ENCODE measurements at places on chromosomes 1 and 21.

GRCh38 chr1:241419986-241420385, 63.0 kb upstream of the RGS7 start:
- DNase-seq: no peak

DNA sequence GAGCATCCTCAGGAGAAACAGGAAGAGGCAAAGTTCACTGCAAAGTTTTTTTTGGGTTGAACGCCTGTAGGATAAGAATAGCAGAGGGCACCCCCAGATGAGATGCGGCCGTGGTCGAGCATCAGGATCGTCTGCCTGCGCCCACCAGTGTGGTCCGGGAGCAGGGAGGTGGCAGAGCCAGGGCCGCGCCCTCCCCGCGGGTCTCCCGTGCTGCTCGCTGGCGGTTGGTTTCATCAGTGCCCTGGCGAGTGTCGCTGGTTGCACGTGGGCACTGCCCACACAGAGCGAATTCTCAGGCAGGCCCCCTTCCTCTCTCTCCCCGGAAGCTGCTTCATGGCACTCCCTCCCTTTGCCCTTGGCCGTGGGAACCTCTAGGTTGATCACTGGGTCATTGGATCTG, 120.0 kb downstream of the PCBP3 start:
- DNase-seq: no peak

- no peak for DNase-seq
Measured at GRCh38 chr1:51847294-51847920, 31.1 kb downstream of the NRDC start.

DNA sequence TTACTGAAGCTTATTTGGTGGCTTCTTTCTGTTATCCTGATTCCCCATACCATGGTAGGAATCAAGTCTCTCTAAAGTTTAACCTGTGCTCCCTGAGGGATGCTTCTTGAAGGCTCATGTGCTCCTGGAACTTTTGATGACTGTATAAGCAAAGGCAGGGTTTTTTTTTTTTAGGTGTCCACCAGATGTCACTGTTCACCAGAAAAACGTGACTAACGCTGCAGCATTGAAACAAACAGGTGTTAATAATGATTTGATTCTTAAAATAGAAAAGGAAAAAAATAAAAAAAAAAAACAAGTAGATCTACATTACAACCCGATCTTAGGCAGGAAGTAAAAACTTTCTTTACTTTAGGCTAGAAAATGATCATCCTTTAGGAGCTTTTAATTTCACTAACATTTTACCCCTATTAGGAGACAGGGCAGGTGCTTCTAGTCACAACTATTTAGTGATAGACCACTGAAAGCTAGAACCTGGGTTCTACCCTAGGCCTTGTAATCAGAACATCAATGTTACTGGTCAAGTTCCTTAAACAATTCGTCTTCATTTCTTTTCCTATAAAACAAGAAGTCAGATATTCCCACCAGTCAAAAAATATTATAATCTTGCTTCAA, 223.0 kb downstream of the PLA2G4A start:
- DNase-seq: no peak

GRCh38 chr1:63904826-63905225, 131.0 kb downstream of the ROR1 start:
- DNase-seq: no peak

GRCh38 chr21:44766014-44766817, 35.4 kb downstream of the UBE2G2 start:
- DNase-seq: no peak

DNA sequence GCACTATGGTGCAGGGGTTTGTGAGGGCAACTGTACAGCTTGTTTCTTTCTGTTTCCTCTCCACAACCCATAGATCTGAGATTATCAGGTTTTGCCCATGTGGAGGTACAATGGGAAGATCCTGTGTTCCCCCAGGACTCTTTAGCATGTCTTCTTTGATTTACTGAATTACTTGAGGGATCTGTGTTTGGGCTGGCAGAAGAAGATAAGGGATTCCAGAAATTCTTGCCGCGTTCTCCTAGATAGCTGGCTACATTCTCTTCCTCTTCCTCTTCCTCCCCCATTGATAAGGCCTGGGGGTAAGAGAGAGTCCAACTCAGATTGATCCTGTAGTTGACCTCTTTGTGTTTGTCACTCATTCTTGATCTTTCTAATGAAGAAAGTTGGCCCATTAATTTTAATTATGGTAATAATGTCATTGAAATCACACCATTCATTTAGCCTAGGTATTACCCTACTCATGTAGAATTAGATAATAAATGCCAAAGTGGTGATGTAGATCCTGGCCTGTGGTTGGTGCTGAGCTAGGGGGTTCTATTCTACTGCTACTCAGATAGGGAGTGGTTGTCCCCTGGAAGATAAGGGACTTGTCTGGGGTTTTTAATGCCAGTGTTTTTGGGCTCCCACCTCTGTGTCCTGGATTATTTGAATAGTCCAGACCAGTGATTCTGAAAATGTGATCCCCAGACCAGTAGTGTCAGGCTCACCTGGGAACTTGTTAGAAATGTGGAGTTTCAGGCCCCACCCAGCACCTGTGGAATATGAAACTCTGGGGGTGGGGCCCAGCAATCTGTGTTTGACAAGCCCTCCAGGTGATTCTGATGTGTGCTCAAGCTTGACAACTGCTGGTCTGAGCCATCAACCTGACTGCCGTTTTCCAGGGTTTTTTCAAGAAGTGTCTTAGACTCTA, 122.2 kb downstream of the NOS1AP start:
- no peak for DNase-seq

DNA sequence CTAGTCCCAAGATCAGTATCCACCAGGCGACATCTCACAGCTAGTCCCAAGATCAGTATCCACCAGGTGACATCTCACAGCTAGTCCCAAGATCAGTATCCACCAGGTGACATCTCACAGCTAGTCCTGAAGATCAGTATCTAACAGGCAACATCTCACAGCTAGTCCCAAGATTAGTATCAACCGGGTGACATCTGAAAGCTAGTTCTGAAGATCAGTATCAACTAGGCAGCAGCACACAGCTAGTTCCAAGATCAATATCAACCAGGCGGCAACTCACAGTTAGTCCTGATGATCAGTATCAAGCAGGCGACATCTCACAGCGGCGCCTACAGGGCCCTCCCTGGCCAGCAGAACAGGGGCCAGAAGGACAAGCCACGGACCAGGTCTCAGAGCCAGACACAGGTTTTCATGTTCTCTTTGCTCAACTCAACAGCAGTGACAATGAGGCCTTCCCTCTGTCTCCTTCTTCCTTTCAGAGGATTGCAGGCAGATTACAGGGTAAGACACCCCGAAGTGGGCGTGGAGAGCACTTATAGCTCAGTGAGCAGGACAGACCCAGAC, 32.5 kb downstream of the NPHP4 start:
- no peak for DNase-seq

- no peak for DNase-seq
Measured at GRCh38 chr1:200028586-200029034, 1.1 kb downstream of the NR5A2 start.

GRCh38 chr1:206739411-206740076, 31.0 kb upstream of the IL19 start:
- no peak for DNase-seq

DNA sequence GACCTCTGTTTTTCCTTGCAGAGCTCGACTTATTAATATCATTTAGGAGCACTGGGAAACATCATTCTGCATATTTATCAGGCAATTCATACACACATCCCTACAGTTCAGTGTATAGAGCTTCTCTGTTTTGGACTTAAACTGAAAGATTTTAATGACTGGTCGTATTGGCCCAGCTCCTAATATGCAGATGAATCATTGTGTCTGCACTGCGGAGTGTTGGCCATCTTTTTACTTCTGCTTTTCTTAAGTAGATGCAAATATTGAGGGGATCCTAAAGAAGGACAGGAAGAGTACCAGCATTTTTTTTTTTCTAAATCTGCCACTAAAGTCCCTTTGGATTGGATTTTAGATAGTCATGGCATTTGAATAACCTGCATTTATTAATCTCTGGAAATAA, 154.8 kb downstream of the BACH1 start:
- no peak for DNase-seq

- no peak for DNase-seq
Measured at GRCh38 chr1:20958430-20958829, 171.3 kb upstream of the HP1BP3 start.

GRCh38 chr21:29194847-29195246, 64.4 kb downstream of the MAP3K7CL start:
- no peak for DNase-seq

- no peak for DNase-seq
Measured at GRCh38 chr21:44529503-44530125, 10.4 kb downstream of the KRTAP10-1 start.

- no peak for DNase-seq
Measured at GRCh38 chr1:55234016-55234415, 18.9 kb upstream of the USP24 start.

GRCh38 chr1:234955107-234955731, 173.4 kb downstream of the TOMM20 start:
- DNase-seq: no peak

DNA sequence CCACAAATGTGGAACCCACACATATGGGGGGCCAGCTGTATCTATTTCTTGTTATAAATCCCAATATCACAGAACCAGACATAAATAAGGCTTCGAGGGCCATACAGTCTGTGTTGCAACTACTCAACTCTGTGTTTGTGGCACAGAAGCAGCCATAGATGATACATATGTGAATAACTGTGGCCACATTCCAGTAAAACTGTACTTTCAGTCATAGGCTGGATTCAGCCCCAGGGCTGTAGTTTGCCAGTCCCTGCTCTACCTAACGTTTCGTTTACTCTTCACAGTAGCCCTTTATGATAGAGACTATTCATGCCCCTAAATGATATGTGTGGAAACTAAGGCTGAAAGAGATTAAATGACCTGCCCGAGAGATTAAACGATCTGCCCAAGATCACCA, 48.7 kb downstream of the FHAD1 start:
- no peak for DNase-seq

- DNase-seq: no peak
Measured at GRCh38 chr1:228478912-228479711, 8.1 kb upstream of the RNF187 start.

DNA sequence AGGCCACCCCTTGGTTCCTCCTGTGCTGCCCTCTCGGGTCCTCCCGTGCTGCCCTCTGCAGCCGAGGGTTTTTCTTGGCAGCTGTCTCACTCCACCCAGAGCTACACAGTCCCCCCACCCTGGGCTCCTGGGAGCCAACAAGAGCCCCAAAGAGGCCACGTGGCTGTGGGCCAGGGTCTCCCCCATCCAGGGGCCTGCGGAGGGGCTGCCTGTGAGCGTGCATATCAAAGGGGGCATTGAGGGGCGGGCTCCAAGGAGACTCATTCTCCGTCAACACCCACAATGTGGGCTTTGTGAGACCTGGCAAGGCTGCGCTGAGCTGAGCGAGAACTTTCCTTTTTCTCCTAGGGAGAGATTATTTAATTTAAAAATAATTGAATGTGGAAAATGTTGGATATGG, 108.7 kb upstream of the ARHGEF16 start:
- no peak for DNase-seq

- no peak for DNase-seq
Measured at GRCh38 chr1:152933196-152933595, 13.8 kb upstream of the SPRR5 start.

GRCh38 chr21:42543106-42543847, 29.6 kb downstream of the SLC37A1 start:
- no peak for DNase-seq

- no peak for DNase-seq
Measured at GRCh38 chr1:55037733-55038551, 1.4 kb upstream of the PCSK9 start.

DNA sequence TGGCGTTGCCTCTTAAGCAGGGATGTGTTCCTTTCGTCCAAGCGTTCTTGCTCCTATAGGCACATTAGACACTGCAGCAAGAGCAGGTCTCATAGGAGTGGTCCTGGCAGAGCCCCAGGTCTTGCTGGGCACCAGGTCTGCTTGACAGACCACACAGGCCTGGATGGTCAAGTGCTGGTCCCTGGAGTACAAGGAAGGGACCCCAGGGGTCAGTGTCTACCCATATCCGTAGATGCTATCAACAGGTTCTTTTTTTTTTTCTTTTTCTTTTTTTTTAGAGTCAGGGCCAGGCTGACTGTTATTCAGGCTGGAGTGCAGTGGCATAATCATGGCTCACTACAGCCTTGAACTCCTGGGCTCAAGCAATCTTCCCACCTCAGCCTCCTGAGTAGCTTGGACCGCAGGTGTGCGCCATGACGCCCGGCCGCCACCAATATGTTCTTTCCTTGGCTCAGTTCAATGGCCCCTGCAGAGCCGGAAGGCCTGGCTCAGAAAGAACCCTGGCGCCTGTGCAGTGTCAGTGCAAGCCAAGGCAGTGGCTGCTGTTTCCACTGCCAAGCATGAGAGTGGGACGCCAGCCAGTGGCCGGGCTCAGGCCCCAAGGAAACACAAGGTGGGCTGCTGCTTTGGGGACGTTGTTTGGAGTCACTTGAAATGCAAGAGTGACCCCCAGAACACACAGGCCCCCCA, 10.0 kb upstream of the TNFRSF8 start:
- DNase-seq: no peak

DNA sequence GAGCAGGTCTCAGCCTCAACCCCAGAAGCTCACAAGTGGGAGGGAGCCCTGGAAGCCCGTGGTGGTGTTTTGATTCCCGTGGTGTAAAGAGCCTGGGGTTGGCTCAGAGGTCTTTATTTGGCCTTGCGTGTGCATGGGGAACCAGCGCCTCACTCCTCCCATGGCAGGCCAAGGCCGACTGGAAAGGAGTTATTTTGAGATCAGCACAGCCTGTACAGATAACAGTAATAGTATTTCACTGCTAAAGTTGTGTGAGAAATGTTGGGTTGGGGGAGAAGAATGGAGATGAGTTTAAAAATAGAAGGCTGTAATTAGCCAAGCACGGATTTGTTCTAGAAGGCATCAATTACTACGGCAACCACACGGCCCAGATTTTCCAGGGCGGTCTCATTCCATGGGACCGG, 186.5 kb downstream of the DYRK1A start:
- DNase-seq: no peak

- DNase-seq: no peak
Measured at GRCh38 chr1:45953934-45954847, 150.8 kb downstream of the MAST2 start.

GRCh38 chr1:219927956-219928790, at the start of gene SLC30A10:
Gene SLC30A10, minus strand, starts transcription at chr1:219928557. Its CDS starts 117 bp downstream, at chr1:219928440.
- no peak for DNase-seq

- DNase-seq: peak; percentile 6
Measured at GRCh38 chr1:157073944-157074685, 25.5 kb downstream of the ETV3L start.

- DNase-seq: no peak
Measured at GRCh38 chr1:83764209-83764608, 234.7 kb downstream of the TTLL7 start.

Data from activated CD4-positive, alpha-beta T cell treated with anti-CD3 and anti-CD28 coated beads, Interleukin-2, amount 50 U/mL, for 24 hours (primary cell).